ENCODE measurements at places on chromosomes 2 and 18.
A peak's percentile ranks its signal among the peaks of the same experiment; 100 is the strongest.

DNA sequence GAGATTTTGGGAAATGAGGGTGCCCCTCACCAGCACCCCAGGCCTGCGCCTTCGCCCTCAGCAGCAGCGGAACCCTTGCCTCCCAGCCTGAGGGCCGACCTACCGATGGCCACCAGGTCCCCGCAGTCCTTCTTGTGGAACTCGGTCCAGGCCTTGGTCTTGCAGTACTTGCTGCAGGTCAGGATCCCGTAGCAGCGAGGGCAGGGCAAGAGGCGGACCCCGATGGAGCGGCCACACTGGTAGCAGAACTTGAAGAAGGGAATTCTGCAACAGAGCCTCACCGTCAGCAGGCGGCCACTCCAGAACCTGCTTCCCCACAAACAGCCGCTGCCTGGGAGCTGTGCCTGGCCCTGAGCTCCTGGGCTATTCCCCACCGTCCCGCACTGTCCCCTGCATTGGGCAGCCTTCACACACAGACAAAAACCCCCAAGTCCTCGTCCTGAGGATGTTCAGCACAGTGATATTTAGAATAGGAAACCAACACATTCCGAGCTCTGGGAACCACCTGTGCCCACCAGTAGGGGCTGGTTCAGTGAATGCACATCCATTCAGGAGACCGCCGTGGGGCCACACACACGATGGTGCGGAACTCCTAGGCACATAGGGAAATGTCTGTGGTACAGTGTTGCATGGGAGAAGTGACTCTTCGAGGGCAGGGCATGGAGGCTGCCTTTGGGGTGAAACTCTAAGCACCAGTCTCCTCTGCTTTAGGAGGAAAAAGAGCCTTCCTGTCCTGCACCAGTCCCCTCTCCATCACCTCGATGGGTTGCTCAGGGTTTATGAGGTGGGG, 45.6 kb downstream of the GPC1 start:
- DNase-seq, result peak; percentile 16

DNA sequence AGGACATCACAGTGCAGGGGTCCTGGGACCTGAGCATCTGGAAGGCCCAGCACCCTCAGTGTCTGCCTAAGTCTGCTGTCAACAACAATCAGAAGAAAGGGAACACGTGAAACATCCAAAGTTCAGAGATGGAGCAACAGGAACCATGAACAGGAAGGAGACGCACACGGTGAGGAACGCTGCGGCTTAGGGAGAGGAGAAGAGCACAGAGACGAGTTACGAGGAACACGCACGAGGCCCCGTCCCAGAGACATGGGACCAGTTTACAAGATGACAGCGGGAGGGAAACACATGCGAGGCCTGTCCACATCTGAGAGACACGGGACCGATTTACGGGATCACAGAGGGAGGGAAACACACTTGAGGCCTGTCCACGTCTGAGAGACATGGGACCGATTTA, 2.9 kb upstream of the KCNG2 start:
- DNase-seq, result no peak

GRCh38 chr2:776487-776886, 99.3 kb upstream of the TMEM18 start:
- no peak for DNase-seq

DNA sequence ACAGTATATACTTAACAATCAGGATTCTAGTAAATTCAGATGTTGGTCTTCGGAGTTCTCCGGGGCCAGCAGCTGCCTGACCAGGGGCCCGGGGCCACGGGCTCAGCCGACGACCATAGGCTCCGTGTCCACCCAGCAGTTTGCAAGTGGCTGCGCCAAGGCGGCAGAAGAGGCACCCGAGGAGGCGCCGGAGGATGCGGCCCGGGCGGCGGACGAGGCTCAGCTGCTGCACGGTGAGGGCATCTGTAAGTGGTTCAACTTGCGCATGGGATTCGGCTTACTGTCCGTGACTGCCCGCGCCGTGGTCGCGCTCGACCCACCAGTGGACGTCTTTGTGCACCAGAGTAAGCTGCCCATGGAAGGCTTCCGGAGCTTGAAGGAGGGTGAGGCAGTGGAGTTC, 136.3 kb downstream of the NUP35 start:
- DNase-seq, result no peak

GRCh38 chr18:76909439-76909838, 87.1 kb downstream of the ZNF236 start:
- no peak for DNase-seq

DNA sequence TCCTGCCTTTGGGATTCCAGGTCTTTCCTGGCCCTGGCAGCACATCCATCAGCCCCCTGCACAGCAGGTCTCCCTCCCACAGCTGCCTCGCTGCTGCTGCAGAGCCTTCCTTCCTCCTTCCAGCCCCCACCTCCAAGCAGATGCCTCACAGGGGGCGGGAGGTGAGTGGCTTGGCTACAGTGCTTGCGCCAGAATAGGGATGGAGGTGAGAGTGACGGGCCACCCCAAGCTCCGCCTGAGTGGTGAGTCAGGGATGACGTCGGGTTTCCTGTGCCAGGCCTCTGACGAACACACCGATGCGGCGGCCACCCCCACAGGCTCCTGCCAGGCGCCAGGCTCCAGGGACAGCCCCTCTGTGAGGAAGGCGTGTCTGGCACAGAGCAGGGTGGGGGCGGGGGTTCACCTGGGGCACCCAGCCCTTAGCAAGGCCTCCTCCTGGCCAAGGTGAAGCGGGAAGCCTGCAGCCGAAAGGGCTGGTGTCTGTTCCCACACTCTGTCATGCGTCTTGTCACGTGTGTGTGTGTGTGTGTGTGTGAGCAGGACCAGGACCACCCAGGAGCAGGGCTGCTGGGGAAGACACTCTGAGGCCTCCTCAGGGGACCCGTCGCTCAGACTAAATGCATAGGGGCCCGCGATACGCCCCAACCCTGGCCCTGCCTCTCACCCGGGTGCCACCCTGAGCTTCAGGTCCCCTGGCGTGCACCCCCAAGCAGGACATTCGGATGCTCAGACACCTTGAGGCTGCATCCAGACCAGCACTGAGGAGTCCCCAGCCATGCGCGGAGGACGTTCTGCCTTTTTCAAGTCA, 3.4 kb upstream of the DUSP2 start:
- peak; percentile 95 for DNase-seq

DNA sequence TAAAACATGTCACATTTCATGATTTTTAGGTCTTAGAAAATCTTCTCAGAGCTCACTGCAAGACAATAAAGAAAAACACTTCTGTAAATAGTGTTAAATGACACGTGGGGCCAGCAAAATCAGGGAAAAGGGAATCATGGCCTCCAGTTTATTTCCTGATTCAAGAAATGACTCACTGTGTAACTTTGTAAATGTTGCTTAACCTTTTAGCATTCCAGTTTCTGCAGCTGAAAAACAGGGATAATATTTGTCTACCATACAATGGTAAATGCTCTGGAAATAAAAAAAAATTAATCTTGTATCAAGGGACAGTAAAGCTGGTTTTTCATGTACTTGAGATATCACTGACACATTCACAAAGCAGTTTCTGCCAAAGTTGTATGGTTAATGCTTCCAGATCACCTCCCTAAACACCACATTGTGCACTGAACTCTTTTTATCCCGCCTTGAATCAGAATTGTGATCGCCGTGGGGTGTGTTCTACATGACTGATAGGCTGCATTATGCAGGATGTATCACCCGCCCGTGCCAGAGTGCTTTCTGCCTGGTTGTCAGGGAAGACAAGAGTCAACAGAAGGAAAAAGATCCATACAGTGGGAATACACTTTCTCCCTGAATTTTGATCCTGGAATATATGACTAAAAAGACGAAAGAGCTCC, 238.8 kb downstream of the IKZF2 start:
- DNase-seq, result no peak

DNA sequence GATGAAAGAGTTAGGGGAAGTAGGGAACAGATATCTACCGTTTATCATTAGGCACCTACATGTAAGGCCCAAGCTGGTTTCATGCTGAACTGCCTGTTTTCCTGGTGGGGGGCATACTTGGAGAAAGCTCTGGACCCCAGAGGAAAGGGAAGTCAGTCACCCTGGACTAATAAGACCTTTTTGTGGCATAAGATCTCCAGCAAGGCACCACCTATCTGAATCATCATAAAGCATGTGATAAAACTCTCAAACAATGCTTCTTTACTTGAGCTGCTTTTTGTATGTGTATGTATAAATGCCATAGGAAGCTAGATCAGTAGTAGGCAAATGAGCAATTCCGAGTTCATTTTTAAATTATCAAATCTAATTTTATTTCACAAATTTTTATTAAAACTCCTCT, 104.8 kb downstream of the TANC1 start:
- no peak for DNase-seq

- peak; percentile 28 for DNase-seq
Observed at GRCh38 chr2:8479298-8479697, 202.6 kb upstream of the ID2 start.

GRCh38 chr2:221572821-221573429, 821 bp upstream of the EPHA4 start:
- DNase-seq, result no peak

DNA sequence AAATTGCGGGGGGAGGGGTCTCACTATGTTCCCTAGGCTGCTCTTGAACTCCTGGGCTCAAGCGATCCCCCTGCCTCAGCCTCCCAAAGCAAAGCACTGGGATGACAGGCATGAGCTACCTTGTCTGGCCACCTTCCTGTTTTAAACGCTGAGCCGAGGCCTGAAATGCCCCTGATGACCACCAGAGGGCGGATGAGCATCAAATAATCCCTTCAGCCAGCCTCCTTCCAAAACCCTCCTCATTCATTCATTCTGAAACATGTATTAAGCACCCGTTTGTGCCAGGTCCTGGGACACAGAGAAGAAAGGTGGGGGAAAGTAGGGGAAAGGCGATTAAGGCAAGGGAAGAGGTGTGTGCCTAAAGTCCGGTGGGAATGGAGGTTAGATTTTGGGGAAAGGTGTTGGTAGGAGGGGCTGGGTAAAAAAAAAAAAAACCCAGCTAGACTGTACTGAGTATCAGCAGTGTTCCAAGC, 30.7 kb upstream of the PTMA start:
- peak; percentile 88 for DNase-seq

DNA sequence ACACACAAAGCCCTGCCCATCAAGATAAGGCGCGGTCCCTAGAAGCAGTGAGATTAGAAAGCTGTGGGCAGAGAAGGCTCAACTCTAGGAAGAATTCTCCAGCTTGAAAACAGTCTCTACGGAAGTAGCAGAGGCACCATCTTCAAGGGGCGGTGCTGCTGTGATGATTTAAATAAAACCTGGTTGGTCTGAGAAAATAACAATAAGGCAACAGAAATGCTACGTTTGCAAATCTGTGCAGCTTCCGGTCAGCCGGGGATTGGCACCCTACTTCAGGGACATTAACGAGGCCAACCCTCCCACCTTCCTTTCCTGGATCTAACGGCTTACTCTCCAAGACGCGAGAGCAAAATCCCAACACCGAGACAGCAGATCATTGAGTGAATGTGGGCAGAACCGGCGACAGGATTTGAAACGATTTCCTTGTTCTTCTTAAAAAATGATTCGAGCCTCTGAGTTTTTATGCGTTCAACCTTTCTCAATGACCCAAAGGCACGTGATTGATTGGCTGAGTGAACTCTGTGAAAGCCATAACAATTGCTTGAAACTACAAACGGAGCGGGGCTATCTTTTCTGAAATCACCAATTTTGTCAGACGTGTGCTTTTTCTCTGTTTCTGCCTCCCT, 93.7 kb upstream of the ZNF516 start:
- DNase-seq, result no peak

DNA sequence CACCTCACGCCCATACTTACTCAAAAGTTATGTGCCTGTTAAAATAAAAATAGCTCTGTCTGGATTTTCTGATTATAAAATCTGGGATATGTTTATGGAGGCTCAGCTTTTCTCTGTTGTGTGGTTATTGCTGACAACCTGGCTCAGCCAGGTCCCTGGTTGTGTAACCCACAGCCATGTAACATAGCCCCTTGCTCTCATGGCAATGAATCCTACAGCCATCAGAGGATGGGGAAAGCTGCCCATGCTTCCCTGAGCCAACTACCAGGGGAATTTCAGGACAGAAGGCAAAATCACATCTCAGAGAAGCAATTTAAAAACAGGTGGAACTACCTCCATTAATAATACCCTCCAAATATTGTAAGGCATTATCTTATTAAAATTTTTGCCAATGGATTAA, 29.7 kb downstream of the ST8SIA5 start:
- no peak for DNase-seq

DNA sequence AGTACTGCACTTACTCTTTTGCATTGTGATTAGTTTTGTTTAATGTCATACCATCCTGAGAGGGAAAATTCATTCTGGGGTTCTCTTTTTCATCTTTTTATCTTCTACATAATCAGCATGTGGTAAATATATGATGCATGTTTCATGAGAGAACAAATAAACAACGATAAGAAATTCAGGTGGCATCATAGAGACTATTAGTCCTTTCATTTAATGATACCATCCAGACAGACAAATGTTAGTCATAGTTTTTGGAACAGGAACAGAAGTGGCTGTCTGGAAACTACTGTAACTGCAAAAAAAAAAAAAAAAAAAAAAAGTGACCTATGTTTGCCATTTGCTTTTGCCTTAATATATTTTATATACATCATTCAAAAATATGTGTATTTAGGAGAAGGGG, 761.0 kb downstream of the EPHA4 start:
- DNase-seq, result no peak
